ENCODE measurements at places on chromosomes 4 and X.

GRCh38 chr4:73679836-73680235 lies 59.6 kb upstream of the RASSF6 start:
- no peak for DNase-seq

DNA sequence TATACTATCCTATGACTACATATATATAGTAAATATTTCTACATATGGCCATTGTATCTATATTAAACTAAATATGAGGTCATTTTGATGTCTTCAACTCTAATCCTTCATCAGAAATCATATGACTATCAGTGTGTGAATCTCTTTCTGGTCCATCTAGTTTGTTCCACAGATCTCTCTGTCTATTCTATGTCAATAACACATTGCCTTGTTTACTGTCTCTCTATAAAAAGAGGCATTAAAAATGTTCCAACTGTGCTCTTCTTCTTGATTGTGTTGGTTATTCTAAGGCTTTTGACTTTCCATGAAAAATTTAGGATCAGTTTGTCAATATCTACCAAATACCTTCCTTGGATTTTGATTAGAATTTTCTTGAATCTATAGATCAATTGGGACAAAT lies 338.3 kb upstream of the FSTL5 start:
- DNase-seq: no peak

DNA sequence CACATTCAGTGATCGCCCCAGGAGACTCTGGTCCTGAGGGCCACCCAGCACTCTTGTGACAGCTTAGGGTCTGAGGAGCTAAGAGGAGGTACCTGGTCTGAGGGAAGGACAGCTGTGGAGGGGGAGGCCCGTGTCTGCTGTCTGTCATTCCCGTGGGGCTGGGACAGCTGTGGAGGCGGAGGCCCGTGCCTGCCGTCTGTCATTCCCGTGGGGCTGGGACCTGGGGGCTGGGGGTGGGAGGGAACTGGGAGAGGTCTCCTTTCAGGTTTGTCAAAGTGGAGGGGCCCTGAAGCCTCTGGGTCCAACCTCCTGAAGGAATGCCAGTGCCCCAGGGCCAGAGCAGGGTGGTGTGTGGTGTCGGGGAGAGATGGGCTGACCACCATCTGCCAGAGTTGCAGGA lies 45.0 kb upstream of the ADRA2C start:
- no peak for DNase-seq

GRCh38 chr4:146959692-146960091 lies 14.0 kb upstream of the TTC29 start:
- no peak for DNase-seq

DNA sequence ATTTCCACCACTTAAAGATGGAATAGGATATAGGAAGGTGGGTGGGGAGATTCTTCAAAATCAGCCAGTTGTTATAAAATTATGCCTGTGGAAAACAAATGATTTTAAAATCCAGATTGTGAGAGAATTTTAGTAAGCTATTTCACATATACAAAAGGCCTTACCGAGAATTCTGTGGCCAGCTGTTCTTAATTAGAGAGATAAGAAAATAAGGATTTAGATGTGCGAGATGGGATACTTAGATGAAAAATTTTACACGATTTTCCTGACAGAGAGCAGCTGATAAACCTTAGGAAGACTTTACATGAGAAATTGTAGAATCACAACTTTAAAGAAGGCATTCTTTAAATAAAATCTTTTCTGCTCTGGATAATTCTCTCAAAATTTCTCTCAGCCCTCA lies 94.5 kb upstream of the IQCM start:
- no peak for DNase-seq

GRCh38 chr4:78121338-78121904 lies 64.3 kb downstream of the FRAS1 start:
- no peak for DNase-seq

GRCh38 chr4:157280673-157281072 lies 60.1 kb downstream of the GRIA2 start:
- no peak for DNase-seq

DNA sequence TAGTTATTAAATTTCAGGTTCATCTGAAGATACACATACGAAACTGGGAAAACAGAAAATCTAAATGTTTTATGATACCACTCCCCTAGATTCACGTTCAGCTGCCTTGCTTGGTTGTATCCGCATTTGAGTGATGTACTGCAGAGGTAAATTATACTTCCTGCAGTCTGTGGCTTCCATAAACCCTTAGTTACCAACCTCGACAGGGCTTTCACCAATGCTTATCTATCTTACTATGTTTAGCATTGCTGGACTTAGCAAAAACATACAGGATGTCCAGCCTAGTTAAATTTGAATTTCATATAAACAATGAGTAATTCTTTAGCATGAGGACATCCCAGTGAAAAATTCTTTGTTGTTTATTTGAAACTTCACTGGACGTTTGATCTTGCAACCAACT lies 108.8 kb downstream of the TMA16 start:
- no peak for DNase-seq

- peak; percentile 32 for DNase-seq
Observed at GRCh38 chrX:39897741-39898097, 200.0 kb downstream of the BCOR start.

DNA sequence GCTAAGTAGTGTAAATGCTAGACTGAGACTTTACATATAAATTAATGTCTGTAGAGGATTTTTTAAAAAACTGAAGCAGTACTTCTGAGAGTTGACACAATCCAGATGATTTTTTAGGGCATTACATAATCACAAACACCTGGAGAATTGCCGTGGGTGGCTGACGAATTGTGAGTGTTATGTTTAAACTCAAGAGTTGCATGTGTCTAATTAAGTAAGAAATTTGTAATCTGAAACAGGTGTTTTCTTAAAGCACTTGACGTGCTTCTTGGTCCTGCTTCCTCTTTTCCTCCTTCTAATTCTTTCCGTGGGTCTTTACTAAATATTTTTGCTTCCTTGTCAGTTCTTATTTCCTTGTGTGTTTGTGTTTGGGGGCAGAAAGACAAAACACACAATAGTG lies 27.8 kb downstream of the PIR start:
- DNase-seq: no peak

DNA sequence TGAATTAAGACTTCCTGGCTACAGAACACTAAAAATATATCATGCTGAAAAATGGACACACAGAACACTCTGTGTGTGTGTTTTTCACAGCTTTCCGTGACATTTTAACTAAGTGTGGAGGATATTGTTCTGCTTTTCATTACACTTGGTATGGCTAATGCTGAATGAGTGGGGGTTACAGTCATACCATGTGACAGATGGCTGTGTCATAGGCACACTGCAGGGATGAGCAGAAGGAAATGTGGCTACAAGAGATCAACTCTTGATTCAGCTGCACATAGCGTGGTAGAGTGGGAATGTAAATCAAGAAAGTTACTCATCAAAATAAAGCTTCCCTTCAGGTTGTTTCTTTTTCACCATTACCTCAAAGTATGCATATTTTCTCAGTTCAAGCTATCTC lies 669.8 kb downstream of the IQCM start:
- DNase-seq: no peak

- no peak for DNase-seq
Observed at GRCh38 chrX:7294483-7294882, 146.5 kb upstream of the PUDP start.

- DNase-seq: no peak
Observed at GRCh38 chr4:8136972-8137710, 21.5 kb downstream of the ABLIM2 start.

GRCh38 chrX:48492293-48492910 lies 16.4 kb upstream of the PORCN start:
- peak; percentile 79 for DNase-seq

GRCh38 chr4:41390661-41391060 lies 133.9 kb downstream of the UCHL1 start:
- DNase-seq: no peak

GRCh38 chrX:9772943-9773342 lies 7.3 kb upstream of the GPR143 start:
- no peak for DNase-seq

GRCh38 chr4:137359691-137360315 lies 172.5 kb downstream of the PCDH18 start:
- DNase-seq: no peak

- DNase-seq: no peak
Observed at GRCh38 chr4:8555716-8556115, 24.5 kb upstream of the GPR78 start.

DNA sequence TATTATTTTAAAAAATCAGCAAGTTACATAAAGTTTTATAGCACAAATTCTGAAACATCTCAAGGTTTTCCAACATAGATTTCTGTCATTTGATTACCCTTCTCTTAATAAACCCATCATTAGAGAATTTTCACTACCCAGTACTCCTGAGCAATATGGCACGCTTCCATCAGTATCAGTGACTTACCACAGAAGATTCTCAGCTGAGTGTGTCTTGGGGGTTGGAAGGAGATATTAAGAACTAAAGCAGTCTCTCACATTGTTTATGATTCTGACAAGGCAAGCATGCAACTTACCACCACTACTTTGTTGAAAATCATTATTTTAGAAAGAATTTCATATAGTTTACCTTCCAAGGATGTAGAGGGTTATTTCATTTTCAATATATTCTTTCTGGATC lies 67.7 kb downstream of the INPP4B start:
- no peak for DNase-seq

- DNase-seq: no peak
Observed at GRCh38 chrX:118872102-118872566, 48.5 kb downstream of the ZCCHC12 start.

DNA sequence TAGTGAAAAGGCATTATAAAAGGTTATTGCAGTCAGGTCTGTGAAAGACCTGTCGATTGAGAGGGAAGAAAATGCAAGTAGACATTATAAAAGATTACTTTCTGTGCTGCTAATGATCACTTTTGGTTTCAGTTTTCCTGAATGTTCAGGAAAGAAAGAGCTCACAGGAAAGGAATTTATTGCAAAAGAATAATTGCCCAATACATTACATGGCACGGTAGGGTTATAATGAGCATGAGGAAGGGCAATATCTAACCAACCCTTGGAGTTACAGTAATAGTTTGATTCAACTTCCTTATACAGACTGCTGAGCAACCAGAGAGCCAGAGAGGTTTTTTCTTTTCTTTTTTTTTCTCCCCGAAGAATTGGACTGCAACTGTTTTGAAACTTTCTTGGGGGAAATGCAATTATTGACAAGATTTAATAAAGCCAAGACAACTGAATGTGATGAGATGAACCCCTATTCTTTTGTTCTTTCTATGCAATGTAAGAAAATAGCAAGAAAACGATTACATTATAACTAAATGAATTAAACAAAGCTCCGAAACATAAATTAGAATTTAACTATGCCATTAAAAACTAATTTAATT lies 247.0 kb downstream of the C4orf33 start:
- DNase-seq: peak; percentile 76

GRCh38 chr4:139374251-139374650 lies 72.0 kb upstream of the NDUFC1 start:
- DNase-seq: no peak

GRCh38 chr4:148081267-148081666 lies 349.4 kb downstream of the ARHGAP10 start:
- DNase-seq: no peak

DNA sequence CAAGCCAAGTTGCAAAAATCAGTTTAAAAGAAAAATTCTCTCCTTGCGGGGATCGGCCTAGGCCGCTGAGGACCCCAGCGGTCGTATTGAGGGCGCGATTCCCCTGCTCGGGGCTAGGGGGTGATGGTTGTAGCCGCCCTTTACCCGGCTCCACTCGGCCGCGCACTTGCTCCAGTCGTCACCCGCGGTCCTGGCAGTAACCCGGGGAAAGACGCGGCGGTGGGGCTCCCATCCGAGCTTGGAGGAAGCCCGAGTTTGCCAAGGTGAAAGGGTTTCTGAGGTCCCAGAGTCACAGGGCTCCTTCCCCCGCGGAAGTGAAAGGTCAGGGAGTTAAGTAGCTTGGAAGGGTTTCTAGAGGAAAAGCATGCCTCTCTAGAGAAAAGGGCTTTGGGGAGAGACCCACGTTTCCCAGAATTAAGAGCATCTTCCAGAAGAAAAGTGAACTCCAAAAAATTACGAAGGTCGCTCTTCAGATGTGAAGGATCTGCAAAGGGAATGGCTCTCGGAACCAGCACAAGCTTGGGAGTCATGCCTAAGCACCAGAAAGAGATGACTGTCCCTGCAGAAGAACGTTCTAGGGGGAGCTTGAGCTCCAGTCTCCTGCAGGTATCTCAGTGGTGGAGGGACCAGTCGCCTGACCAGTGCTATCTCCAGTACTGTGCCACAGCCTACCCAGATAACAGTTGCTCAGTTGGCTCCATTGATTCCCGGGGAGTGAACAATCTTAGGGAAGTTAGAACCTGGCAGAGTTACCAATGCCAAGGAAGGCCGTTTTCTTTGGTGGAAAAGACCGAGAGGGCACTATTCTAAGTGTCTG lies 875 bp downstream of the LAP3 start:
- peak; percentile 62 for DNase-seq

DNA sequence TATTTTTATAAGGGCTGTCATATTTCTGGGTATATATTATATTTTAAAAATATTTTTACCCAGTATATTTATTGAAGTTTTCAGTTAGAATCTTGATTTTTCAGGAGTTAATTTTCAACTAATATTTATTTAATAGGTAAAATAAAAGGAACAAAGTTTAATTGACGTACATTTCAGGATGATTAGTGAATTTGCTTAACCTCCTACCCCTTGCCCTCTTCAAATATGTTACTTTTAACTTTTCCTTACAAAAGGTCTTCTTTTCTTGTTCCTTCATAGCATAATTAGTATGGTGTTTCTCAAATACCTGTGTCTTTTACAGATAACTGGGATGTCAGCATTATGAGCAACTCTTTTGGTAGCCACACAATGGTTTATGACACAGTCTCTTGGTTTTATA lies 24.8 kb upstream of the MSMO1 start:
- DNase-seq: no peak

GRCh38 chr4:41257257-41257901 lies 651 bp downstream of the UCHL1 start:
- DNase-seq: peak; percentile 67

- no peak for DNase-seq
Observed at GRCh38 chrX:150465881-150466775, 102.3 kb upstream of the MTM1 start.

- peak; percentile 92 for DNase-seq
Observed at GRCh38 chrX:23773601-23774175, 9.3 kb upstream of the SAT1 start.

DNA sequence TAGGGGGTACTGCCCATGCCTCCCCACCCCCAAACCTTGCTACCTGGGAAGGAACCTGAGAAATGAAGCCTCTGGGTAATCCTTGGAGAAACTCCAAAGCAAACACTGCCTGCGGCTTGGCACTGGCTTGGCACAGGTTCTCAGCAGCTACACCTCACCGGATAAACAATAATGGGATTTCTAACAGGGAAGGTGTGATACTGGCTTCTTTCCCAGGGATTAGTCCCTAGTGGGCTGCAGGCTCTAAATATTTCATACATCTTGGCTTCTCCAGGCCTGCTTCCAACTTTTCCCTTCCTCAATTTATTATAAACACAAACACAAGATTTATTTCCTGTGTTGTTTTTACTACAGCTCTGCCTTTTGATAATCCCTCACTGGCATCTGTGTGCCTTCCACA lies 12.5 kb downstream of the SEC24D start:
- no peak for DNase-seq

- DNase-seq: no peak
Observed at GRCh38 chr4:146389561-146389960, 132.2 kb downstream of the SLC10A7 start.

- no peak for DNase-seq
Observed at GRCh38 chr4:80367737-80368136, 32.2 kb downstream of the CFAP299 start.
